ENCODE measurements at places on chromosomes 5 and 9.

DNA sequence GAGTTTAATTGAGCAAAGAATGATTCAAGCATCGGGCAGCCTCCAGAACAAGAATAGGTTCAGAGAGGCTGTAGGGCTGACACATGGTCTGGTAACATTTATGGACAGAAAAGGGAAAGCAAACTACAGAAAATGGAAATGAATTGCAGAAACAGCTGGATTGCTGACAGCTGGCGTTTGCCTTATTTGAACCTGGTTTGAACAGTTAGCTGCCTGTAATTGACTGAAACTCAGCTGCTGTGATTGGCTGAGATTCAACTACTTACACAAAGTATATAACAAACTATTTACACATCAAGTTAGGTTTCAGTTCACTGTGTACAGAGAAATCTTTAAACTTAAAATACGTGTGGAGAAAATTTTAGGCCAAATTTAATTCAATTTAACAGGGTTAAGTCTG, 441.7 kb downstream of the PRELID2 start:
- no peak for DNase-seq

- no peak for DNase-seq
Measured at GRCh38 chr5:170562875-170563228, 59.0 kb downstream of the KCNIP1 start.

DNA sequence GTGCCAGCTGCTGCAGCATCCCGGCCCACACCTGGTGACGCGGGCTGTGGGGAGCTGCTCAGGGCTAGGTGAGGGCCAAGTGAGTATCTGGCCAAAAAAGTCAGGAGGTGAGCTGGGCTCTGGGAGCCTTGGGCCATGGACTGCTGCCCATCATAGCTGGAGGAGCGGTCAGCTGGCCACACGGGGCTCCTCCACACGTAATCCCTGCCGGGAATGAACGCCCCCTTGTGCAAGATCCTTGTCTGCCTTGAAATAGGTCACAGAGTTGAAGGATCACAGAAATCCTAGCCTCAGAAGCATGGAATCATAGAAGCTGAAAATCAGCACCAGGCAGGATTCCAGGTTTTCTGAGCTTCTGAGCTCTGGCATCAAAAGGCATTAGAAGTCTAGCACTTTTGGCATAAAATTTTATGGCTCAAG, 16.8 kb upstream of the COL27A1 start:
- no peak for DNase-seq

DNA sequence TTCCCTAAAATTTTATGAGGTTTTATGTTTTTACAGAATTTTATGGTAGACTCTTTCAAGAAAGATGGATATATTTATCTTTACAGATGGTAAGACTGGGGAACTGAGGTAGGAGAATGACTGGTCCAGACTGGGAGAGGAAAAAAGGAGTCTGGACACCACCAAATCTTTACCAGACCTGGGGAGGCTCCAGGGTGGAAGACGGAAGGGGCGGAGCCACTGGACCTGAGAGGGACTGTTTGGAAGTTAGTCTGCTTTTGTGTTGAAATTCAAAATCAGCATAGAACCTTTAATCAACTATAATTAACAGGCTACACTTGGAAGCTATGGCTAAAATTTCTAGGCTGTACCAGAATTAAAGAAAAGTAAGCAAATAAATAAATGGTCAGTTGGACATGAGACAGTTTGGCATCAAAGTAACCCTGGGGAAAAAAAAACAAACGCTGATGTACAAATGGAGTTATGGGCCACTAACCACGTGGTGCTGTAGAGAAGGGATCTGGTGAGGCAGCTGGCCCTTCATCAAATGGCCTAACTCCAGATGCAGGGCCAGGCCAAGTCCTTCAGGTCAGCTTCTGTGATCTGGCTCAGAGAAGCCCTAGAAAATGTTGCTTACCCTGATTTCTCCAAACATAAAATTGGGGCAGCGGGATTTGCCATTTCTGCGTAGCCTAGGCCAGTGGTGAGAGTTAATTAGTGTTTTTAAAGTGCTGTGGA, 155.1 kb downstream of the ARSB start:
- peak; percentile 14 for DNase-seq

DNA sequence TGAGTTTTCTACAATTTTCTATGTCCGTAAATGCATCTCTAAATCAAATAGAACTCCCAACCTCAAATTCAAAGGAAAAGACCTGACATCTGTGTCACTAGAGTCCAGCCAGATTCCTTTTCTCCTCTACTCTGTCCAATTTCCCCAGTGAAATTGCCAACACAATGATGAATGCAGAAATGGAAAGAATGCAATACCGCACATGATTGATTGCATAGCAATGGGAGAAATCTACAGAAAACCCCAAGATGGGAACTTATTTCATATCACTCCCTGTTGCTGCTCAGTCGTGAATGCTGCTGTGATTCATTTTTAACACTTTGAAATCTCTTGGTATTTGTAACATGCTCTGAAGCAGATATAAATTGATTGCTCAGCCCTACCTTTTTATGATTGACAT, 355.1 kb upstream of the TUSC1 start:
- DNase-seq: no peak

- DNase-seq: no peak
Measured at GRCh38 chr9:93582115-93582514, 5.7 kb downstream of the PHF2 start.

- DNase-seq: no peak
Measured at GRCh38 chr9:130835441-130836298, 616 bp downstream of the ABL1 start.

DNA sequence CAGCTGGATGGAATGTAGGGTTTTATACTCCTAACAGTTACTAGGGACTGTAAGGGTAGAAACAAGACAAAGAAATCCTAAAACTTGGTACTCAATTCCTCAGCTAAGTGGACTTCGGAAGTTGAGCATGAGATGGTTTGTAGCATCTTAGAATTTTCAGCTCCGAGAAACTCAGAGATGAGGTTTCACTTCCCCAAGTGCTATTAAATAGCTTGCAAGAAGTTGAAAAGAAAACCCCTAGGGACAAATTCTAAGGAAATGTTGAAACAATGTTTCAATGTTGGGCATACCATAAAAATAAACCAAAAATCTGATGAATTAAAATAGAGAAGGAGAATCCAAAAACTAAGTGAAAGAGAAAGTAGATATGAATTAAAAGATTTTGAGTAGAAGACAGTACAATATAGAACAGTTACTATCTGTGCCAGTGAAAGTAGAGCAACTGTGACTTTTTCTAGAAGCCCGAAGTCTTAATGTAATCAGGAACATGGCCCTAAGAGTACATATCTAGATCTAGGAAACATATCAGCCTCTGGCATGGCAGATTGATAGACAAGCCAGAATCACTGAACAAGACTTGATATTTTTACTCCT, 308.6 kb upstream of the RGMB start:
- no peak for DNase-seq

- DNase-seq: no peak
Measured at GRCh38 chr5:134626369-134627014, 6.1 kb downstream of the SAR1B start.

DNA sequence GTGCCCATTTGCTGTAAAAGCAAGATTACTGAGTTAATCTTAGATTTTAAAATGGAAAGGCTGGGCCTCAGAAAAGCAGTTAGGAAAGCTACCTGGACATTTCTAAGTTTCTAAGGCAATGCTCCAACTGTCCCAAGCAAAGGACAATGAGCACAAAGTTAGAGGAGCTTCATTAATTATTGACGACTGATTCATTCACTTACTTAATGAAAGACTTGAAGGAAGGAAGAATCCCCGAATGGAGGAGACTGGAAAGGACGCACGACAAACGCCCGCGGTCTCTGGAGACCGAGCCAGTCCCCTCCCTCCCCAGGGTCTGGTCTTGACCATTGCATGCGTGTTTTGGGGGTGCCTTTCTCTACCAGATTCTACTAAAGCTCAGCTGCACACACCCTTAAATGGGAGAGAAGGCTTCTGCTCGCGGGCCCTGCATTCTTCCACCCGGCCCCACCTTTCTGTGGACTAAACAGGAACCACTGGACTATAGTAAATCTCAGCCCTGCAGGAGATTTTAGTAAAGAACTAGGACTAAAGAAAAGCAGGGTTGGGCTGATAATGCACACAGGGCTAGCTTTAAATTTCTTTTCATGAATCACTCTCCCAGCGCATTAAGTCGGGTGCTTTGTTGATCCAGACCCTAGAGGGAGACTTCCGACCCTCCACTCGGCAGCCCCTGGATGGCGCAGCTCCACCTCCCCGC, 44.8 kb downstream of the CTSL start:
- DNase-seq: no peak

- no peak for DNase-seq
Measured at GRCh38 chr9:106312906-106313305, 550.1 kb upstream of the ZNF462 start.

GRCh38 chr5:126192226-126192625, 231.0 kb upstream of the GRAMD2B start:
- DNase-seq: no peak

DNA sequence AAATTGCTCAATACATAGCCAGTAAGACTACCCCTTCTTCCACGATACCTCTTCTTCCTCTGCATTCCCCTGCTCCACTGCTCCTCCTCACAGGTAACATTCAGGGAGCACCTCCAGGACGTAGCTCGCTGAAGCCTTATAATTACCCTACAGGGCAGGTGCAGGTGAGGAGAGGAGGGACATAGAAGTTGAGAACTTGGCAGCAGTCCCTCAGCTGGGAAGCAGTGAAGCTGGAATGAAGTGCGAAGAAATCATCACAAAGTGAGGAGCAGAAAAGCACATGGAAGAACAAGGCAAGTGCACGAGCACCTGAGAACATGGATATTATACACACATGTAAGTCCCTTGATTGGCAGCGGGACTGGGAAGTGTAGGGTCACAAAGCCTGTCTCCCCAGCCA, 118.2 kb downstream of the HSD17B3 start:
- DNase-seq: no peak

GRCh38 chr9:70260606-70261005, 1.8 kb downstream of the SMC5 start:
- no peak for DNase-seq

DNA sequence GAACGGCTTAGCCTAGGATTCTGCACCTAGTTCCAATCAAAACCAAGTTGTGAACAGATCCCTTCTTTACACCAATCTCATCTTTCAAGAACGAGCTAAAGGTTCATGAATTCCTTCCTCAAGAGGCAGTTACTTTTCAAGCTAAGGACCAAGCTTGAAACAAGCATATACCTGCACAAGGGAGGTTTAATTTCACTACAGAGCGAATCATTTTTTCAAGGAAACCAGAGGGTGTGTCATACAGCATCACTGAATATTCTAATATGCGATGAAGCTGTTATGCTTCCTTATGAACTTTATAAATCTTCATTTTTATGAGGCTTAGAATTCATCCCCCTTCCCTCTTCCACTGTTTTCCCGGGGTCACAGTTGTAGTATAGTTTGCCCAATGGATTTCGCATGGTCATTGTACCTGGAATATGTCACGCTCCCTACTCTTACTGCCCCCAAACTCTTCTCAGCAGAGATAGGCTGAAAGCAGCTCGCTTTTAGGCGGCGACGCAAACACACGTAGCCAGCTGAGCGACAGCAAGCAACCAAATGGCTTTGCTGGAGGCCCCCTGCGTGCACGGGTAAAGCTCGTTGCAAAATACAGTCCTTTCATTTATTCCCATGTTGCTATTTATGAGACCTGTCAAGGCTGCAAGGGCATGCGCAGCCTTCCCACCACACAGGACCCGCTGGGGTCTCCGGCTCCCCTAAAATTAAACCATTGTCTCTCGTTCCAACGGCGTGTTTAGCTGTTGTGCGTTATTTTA, 832 bp downstream of the LMBRD2 start:
- no peak for DNase-seq

DNA sequence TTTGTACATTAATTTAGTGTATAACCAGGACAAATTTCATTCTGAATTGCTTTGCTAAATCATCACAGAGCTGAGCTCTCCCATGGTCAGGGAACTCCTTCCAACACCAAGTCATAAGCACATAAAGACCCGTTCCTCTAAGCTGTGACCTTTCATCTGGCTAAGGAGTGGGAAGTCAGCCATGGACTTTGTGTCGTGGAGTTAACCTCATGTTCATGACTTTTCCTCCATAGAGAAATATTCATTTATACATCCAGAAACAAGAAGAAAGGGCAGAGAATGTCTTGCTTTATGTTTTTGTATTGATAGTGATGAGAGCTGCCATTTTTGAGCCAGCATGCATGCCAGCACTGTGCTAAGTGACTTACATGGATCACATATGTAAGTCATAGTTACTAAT, 97.5 kb downstream of the INIP start:
- no peak for DNase-seq

DNA sequence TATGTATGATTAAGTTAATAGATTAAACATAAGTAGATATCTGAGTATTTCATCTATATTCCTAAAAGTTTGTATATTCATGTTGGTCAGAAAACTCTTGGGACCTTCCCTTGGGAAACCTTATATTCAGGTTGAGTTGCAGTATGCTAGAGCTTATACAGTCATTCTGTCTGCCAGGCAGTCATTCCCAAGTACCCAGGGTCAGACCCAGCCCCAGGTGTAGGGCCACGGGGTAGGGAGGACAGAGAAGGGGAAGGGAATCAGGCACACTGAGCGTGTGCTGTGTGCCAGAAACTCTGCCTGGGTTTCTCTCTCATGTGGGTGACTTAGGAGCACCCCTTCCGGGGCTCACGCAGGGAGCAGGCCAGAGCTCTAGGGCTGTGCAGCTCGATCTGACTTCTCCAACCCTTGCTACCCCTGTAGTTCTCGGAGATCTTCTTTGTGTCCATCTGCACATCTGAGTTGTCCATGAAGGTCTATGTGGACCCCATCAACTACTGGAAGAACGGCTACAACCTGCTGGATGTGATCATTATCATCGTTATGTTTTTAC, 28.2 kb downstream of the CATSPER3 start:
- DNase-seq: no peak

DNA sequence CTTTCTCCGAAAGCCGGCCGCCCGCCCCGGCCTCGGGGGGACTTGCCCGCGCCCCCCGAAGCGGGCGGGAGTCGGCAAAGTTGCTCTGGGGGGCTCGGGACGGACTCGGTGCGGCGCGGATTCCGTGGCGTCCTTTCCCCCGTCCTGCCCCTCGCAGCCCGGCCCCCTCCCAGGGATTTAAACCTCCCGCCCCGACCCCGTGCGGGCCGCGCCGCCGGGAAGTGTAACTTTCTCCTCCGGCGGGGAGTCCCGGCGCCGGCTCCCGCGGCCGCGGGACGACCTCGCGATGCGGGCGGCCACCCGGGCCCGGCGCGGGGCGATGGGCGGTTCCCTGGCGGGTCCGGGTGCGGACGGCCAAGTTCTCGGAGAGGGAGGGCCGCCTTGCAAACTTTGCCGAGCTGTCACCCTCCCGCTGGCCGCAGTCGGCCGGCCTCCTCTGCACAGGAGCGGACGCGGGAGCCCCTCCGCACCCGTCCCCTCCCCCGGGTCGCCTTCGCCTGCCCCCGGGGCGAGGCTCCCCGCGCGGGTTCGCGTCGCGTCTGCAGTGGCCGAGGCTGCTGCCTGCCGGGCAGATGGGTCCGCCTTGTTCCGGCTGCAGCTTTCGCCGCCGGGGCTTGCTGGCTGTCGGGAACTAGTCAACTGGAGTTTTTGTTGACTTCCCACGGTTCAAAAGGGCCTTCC, 732 bp downstream of the PBX3 start:
- DNase-seq: no peak

DNA sequence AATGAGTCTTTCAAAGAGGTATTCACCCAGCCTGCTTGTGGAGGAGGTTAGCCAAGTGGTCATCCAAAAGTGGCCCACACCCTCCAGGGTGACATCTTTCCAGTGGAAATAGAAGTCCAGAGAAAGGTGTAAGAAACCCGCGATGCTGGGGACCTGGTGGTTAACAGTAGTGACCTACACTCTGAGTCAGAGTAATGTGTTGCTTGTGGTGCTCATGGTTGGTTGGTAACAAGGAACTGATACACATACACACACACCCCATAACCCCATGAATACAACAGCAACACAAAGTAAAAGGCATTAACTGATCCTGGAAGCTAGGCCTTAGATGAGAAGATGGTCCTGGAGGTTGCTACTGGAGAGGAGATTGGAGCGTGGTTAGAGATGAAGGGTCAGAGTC, 26.9 kb downstream of the MRPS30 start:
- DNase-seq: no peak
